Naive thymus-derived CD8-positive, alpha-beta T cell (primary cell): ENCODE measurements at places on chromosomes 7 and 10.

DNA sequence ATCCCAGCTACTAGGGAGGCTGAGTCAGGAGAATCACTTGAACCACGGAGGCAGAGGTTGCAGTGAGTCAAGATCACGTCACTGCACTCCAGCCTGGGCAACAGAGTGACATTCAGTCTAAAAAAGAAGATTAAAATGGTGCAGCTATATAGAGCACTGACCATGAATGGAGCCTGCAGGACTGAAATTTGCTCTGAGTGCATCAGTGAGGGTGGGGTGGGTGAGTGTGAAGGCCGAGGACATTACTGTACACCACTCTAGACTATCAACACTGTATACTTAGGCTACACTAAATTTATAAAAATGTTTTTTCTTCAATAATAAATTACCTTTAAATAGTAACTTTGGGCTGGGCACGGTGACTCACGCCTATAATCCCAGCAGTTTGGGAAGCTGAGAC lies 294.7 kb downstream of the PTPRN2 start:
- DNase-seq: no peak

DNA sequence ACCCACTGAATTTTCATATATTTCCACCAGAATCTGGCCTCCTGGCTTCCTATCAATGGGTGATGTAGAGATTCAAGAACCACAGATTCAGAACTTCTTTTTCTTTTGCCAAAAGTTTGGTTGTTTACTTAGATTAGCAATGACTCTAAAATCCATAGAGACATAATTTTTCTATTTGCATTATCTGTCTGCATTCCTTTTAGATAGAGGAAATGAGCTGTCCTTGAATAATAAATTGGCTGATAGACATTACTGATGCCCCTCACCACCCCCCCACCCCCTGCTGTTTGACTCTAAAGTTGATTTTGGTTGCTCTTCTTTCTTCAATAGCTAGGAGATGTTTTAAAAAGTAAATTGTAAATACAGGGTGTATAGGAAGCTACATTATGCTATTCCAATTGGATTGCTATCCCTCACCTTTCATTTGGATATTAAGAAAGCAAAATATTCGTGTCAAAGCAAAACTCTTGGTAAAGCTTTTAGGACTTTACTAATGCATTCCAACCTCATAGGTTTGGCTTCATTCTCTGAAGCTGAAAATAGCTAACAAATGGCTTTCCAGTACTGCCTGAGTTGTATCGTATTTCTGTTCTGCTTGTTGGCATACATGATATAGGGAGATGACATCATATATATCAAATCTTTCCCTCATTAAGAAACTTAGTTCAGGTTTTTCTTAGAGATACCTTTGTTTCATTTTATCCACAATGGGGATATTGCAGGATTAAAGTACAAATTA lies 606.0 kb downstream of the ARL4A start:
- DNase-seq: no peak

DNA sequence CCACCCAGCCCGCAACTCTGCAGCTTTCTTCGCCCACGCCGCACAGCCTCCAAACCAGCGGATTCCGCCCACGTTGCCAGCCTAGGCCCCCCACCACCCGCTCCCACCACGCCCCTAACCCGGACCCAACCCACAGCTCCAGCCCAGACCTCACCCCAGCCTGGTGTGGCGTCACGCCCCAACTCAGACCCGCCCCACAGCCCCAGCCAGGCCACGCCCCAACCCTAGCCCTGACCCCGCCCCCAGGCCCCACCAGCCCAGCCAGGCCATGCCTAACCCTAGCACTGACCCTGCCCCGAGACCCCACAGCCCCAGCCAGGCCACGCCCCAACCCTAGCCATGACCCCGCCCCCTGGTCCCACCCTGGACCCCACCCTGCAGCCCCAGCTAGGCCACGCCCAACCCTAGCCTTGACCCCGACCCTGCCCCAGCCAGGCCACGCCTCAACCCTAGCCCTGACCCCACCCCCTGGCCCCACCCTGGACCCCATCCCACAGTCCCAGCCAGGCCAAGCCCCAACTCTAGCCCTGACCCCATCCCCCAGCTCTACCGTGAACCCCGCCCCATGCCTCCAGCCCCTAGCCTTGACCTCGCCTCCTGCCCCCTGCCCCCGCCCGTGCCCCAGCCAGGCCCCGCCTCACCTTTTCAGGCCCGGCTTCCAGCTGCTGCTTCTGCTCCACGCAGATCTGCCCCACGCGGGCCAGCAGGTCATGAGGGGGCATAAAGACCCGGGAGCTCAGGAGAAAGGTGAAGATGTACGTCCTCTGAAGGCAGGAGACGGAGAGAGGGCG lies 64.0 kb downstream of the RASGEF1A start:
- DNase-seq: peak; percentile 23

GRCh38 chr7:50792342-50793119 lies 9.8 kb upstream of the GRB10 start:
- DNase-seq: no peak

GRCh38 chr7:987909-988308 lies 4.9 kb downstream of the CYP2W1 start:
- no peak for DNase-seq

DNA sequence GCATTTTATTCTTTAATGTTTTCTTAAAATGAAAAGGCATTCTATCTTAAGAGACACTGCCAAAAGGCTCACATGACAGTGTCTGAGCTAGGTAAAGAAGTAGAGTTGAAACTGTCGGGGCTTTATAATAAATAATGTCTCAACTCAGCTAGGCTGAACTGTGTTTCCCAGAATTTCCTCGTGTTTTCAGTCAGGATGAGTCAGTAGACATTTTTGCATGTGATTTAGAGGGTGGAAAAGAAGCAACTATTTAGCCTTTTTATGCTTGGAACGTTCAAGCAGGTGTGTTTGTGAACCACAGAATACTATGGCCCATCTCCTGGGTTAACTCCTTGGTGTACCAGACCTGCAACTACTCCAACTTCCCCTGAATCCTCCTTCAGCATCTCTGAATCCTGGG lies 23.4 kb upstream of the LIPA start:
- DNase-seq: no peak

DNA sequence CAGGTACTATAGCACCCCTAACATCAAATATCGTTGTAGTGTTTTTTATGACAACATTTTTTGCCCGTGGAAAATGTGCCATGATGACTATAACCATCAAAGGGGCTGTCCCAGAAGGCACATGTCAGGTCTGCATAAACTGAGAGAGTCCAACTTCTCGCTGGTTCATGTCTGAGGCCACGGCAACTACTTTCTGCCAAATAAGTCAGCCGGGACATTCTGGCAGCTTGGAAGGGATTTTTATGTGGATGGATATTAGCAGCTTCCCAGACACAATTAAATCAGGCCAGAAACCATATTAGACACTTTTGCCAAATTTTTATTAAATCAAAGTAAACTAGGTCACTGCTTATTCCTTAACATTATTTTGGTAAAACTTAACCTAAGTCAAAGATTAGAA lies 477.4 kb upstream of the FZD8 start:
- DNase-seq: no peak

GRCh38 chr7:139750459-139751095 lies 27.2 kb downstream of the HIPK2 start:
- peak; percentile 28 for DNase-seq

GRCh38 chr7:107580716-107581383 lies 804 bp downstream of the BCAP29 start:
- no peak for DNase-seq

DNA sequence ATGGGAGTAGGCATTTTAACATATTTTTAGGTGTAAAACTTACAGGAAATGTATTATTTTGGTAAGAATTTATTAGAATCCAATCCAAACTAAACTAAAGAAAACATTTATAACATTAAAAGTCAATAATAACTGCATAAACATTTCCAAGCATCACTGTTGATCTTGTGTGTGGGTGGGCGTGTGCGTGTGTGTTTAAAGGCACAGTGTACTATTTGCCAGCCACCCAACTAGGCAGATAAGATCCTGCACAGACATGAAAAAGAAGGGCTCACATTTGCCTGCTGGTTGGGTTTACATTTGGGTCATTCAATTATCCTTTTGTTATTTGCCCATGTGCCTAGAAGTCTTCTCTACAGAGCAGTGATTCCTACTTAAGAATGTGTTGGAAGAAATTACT lies 31.0 kb upstream of the WNT16 start:
- DNase-seq: no peak

- DNase-seq: no peak
Observed at GRCh38 chr7:136687693-136688322, 180.6 kb upstream of the CHRM2 start.

DNA sequence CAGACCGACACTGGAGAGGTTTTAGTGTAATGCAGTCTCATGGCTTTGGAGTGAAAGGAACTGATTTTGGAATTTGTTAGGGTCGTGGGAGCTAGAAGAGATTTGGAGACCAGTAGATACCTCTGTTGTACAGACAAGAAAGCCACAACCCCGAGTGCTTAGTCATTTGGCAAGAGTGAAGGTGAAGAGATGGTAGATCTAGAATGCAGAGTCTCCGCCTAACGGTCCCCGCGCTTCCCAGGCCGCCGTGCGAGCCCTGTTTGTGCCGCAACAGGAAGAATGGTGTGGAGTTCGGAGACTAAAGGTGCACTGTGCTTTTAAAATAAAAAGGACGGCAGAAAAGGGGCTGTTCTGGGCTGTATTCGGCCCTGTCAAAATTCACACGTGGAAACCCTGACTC lies 186.7 kb downstream of the ADARB2 start:
- DNase-seq: no peak

GRCh38 chr7:15478401-15478800 lies 83.4 kb downstream of the AGMO start:
- DNase-seq: no peak

GRCh38 chr10:32237644-32238345 lies 109.2 kb downstream of the EPC1 start:
- no peak for DNase-seq

DNA sequence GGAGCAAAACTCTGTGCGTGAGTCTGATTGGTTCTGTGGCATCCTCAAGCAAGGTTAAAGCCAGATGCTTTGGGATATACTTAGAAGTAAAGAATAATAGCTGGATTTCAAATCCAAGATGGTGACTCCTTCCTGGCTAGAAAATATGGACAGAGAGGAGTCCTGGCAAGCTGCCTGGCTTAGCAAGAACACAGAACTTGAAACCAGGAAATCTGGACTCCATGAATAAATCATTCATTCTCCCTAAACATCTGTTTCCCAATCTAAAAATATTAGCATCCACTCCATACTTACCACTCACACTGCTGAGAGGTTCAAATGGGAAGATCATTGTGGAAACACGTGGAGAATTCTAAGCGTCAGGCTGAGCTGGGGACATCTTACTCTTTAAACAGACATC lies 1074.1 kb upstream of the AUTS2 start:
- no peak for DNase-seq

GRCh38 chr7:68461430-68461829 lies 1136.8 kb upstream of the AUTS2 start:
- no peak for DNase-seq

- no peak for DNase-seq
Observed at GRCh38 chr7:157548691-157549303, 212.0 kb downstream of the DNAJB6 start.

- no peak for DNase-seq
Observed at GRCh38 chr7:50803359-50804337, 21.0 kb upstream of the GRB10 start.

DNA sequence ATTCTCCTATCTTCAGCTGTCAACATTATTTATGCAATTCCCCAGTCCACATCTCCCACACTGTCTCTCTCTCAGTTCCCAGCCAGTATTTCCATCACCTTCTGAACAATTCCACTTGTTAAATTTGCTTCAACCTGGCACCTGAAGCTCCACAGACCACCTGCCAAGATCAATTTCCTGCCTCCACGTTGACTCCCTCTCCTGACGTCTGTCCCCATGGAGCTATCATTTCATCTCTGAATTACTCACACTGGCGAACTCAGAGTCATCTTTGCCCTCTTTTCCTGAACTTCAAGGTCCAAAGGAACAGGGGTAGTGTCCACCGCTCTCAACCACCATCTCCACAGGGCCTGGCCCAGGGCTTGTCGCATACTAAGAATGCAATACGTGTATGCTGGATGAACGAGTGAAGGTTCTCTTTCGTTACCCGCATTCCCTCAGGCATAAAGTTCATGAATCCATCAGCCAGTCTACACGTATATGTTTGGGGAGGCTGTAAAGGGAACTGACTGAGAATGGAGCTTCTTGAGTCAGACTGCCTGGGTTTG lies 183.3 kb downstream of the JCAD start:
- DNase-seq: no peak

DNA sequence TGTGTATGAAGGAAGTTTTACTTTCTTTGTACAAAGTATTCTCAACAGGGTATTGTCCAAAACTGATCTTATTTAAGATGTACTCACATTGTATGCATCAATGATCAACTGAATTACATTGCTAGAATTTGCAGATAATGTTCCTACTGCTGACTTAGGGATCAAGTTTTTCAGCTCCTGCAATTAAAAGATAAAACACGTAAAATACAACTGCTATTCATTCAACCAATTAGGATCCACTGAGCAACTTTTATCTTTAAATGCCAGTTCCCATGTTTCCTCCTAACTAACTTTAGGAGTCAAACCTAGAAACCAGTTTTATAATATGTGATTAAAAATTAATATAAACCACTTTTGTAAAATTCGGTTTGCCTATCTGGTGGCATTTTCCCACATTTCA lies 35.9 kb downstream of the ITGB1 start:
- DNase-seq: no peak

DNA sequence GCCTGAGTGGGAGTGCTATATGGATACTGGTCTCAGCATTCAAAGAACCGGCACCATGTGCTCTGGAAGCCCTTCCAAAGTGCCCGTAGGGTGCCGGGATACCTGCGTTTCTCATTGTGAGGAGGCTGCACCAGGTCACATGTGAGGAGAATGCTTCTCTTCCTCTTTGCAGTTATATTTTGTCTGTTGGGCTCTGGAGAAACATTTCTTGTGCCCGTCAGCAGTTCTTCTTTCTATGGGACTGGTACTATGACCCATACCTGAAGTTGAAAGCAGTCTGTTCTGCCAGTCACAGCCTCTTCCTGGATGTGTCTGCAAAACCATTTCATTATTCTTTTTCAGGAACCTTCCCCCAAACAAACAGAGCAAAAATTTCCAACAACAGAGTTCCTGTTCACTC lies 465.0 kb downstream of the SUGCT start:
- no peak for DNase-seq

GRCh38 chr10:75751232-75751631 lies 319.8 kb downstream of the LRMDA start:
- DNase-seq: no peak

- DNase-seq: no peak
Observed at GRCh38 chr7:27750316-27750715, 10.4 kb downstream of the TAX1BP1 start.
